Anterior cingulate cortex (tissue), 58 donors: ENCODE measurements at places on chromosomes 1 and 21.

- no peak for DNase-seq
These were observed 24.7 kb downstream of the SLC6A17 start for GRCh38 chr1:110174961-110175360.

GRCh38 chr1:33971913-33972312, 108.0 kb downstream of the HMGB4 start:
- peak; percentile 20 for DNase-seq

GRCh38 chr1:117669572-117669971, 63.7 kb downstream of the TENT5C start:
- no peak for DNase-seq

- no peak for DNase-seq
These were observed 2.3 kb downstream of the FCRLB start for GRCh38 chr1:161723459-161724141.

- no peak for DNase-seq
These were observed 10.7 kb downstream of the AK5 start for GRCh38 chr1:77292551-77292950.

DNA sequence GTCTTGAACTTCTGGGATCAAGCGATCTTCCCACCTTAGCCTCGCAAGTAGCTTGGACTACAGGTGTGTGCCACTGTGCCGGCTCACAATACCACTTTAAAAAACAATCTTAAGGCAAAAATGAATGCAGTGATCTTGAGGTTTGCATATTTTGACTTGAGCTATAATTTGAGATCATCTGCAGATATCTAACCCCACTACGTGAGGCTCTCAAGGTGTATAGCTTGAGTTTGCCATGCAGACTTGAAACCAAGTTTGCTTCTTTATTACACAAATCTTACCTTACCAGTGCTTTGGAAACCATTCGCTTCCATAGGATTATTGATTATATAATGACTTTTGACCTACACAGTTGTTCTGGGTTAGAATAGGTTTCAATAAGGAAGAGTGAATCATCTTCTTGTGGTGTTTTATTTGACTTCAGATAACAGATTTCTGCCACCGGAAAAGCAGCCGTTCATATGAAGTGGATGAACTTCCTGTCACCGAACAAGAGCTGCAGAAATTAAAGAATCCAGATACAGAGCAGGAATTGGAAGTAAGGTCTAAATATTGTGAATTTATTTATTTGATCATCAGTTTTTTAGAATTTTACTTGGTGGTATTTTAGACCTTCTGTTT, 155.1 kb downstream of the VPS13D start:
- DNase-seq: no peak
